ENCODE measurements at places on chromosomes 1 and 21. TPM values are rescaled to one million over a fixed set of nuclear protein-coding genes. Genes with fewer than 3 reads are reported as not detected.
A peak's percentile ranks its signal among the peaks of the same experiment; 100 is the strongest.

PLA2G2C gene
- not detected for total RNA-seq

SELP gene
- not detected for total RNA-seq

NR1I3 gene
- total RNA-seq = not detected

SPRR1B gene
- total RNA-seq = not detected

PLEKHN1 gene
- under 0.01 TPM for total RNA-seq

GJB4 gene
- total RNA-seq = not detected

VASH2 gene
- total RNA-seq = 1.0 TPM

GRIK1 gene
- total RNA-seq = not detected

HES2 gene
- 0.50 TPM for total RNA-seq

NFIA gene
- total RNA-seq = 5.4 TPM

CASZ1 gene
- 0.50 TPM for total RNA-seq

TFF2 gene
- total RNA-seq = not detected

TNFRSF8 gene
- not detected for total RNA-seq

SH2D1B gene
- not detected for total RNA-seq

EGLN1 gene
- 50.9 TPM for total RNA-seq

ZMPSTE24 gene
- total RNA-seq = 60.9 TPM

SLC5A3 gene
- 28.6 TPM for total RNA-seq

HPCAL4 gene
- not detected for total RNA-seq

GRCh38 chr1:24379733-24380315 lies 33.8 kb downstream of the STPG1 start:
- peak; percentile 35 for DNase-seq
- peaks cover 2% of the 10 kb centered on the region for H3K36me3 ChIP-seq
- H3K4me1 ChIP-seq = peaks cover 4% of the 10 kb centered on the region

- H3K4me1 ChIP-seq = no peaks in the 10 kb centered on the region
- H3K4me3 ChIP-seq = no peak overlapping the region
Measured at GRCh38 chr1:209861242-209861641, 33.5 kb downstream of the UTP25 start.

GRCh38 chr1:31027693-31028526 lies 37.6 kb downstream of the PUM1 start:
- no peak overlapping the region for H3K27ac ChIP-seq
- no peaks in the 10 kb centered on the region for H3K36me3 ChIP-seq
- H3K27me3 ChIP-seq = no peaks in the 10 kb centered on the region
- peaks cover 6% of the 10 kb centered on the region for H3K4me1 ChIP-seq
- no peak for DNase-seq
- H3K4me3 ChIP-seq = no peak overlapping the region

- H3K36me3 ChIP-seq = no peaks in the 10 kb centered on the region
- no peaks in the 10 kb centered on the region for H3K27me3 ChIP-seq
- no peak overlapping the region for H3K4me3 ChIP-seq
- H3K27ac ChIP-seq = no peak overlapping the region
- DNase-seq = peak; percentile 69
Measured at GRCh38 chr1:105485207-105485606, 1571.3 kb upstream of the PRMT6 start.

- H3K27ac ChIP-seq = no peak overlapping the region
- H3K4me3 ChIP-seq = no peak overlapping the region
- H3K4me1 ChIP-seq = no peaks in the 10 kb centered on the region
- DNase-seq = no peak
- no peaks in the 10 kb centered on the region for H3K36me3 ChIP-seq
Measured at GRCh38 chr1:156841295-156841855, 17.5 kb downstream of the INSRR start.

GRCh38 chr1:21894034-21894881 lies 42.9 kb downstream of the HSPG2 start:
- no peak for DNase-seq
- H3K27ac ChIP-seq = no peak overlapping the region
- H3K36me3 ChIP-seq = peaks cover 21% of the 10 kb centered on the region
- H3K4me1 ChIP-seq = peaks cover 18% of the 10 kb centered on the region

- DNase-seq = no peak
- H3K4me1 ChIP-seq = peaks cover 11% of the 10 kb centered on the region
- H3K4me3 ChIP-seq = no peak overlapping the region
- H3K36me3 ChIP-seq = peaks cover 15% of the 10 kb centered on the region
Measured at GRCh38 chr1:19372602-19373001, 60.5 kb downstream of the SLC66A1 start.

DNA sequence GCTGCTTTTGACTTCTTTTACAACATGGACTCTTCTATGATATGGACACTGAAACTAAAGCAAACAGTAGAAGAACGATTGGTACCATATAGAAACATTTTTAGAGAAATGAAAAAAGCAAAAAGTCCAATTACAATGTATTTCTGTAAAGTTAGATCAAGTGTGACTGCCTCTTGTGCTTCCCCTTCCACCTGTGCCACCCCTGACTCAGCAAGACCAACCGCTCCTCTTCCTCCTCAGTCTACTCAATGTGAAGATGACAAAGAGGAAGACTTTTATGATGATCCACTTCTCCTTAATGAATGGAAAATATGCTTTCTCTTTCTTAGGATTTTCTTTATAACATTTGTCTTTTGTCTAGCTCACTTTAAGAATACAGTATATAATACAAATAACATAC lies 66.9 kb downstream of the PHTF1 start:
- H3K4me3 ChIP-seq = no peak overlapping the region
- no peaks in the 10 kb centered on the region for H3K36me3 ChIP-seq
- DNase-seq = no peak
- no peaks in the 10 kb centered on the region for H3K27me3 ChIP-seq
- no peak overlapping the region for H3K27ac ChIP-seq
- H3K4me1 ChIP-seq = peaks cover 2% of the 10 kb centered on the region

DNA sequence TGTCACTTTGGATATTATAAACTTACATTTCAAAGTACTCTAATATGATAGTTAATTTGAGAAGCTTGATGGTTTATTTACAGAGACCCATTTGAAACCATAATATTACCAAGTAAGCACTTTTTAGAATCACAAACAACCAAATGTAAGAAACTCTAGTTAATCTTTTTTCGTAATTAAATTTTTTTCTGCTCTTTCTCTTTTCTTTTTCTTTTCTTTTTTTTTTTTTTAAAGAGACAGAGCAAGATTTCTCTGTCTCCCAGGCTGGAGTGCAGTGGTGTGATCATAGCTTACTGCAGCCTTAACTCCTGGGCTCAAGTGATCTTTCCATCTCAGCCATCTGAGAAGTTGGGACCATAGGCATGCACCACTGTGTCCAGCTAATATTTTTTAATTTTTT lies 5.2 kb downstream of the RAVER2 start:
- H3K4me3 ChIP-seq = no peak overlapping the region
- no peaks in the 10 kb centered on the region for H3K36me3 ChIP-seq
- H3K27me3 ChIP-seq = no peaks in the 10 kb centered on the region
- H3K27ac ChIP-seq = no peak overlapping the region

GRCh38 chr1:223872308-223872901 lies 26.7 kb upstream of the TP53BP2 start:
- H3K4me1 ChIP-seq = no peaks in the 10 kb centered on the region
- peak; percentile 9 for DNase-seq
- no peak overlapping the region for H3K27ac ChIP-seq
- peaks cover 22% of the 10 kb centered on the region for H3K27me3 ChIP-seq
- H3K36me3 ChIP-seq = no peaks in the 10 kb centered on the region
- no peak overlapping the region for H3K4me3 ChIP-seq

GRCh38 chr1:173267453-173267945 lies 60.4 kb upstream of the TNFSF4 start:
- peaks cover 2% of the 10 kb centered on the region for H3K4me1 ChIP-seq
- peak; percentile 53 for DNase-seq
- H3K36me3 ChIP-seq = no peaks in the 10 kb centered on the region
- no peaks in the 10 kb centered on the region for H3K27me3 ChIP-seq

- no peaks in the 10 kb centered on the region for H3K4me1 ChIP-seq
- DNase-seq = no peak
- no peaks in the 10 kb centered on the region for H3K36me3 ChIP-seq
- peaks cover 13% of the 10 kb centered on the region for H3K27me3 ChIP-seq
- H3K27ac ChIP-seq = no peak overlapping the region
Measured at GRCh38 chr1:34178072-34178471, 1.4 kb downstream of the C1orf94 start.

DNA sequence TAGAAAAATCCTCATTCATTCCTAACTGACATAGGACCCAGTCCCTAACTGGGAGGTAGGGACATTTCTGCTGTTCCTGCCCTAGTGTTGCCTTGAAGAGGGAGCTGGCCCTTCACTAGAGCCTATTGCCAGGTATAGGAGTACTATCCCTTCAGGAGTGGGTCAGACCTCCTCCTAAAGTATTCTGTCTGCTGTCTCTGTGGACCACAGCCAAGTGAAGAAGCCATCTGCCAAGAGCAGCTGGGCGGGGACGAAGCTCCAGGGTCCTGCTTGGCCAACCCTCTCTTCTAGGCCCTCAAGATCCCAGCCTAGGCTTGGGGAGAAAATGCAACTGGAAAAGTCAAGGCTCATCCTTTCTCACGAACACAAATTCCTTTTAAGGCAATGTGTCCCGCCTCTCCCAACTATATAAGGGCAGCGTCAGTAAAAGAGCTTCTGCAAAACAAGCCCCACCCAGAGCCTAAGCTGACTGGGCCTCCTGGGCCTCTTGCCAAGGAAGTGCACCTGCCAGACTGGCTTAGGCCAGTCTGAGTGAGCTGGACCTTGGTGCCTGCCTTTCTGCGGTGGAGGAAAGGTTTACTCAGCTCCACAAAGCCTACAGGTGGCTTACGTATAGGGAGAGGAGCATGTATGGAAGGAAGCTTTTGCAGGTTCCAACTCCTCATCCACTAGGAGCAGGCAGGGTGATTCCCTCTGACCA lies 638 bp upstream of the TUFT1 start:
- H3K27me3 ChIP-seq = no peaks in the 10 kb centered on the region
- H3K27ac ChIP-seq = peak overlapping the region; percentile 36
- peaks cover 18% of the 10 kb centered on the region for H3K4me1 ChIP-seq
- no peaks in the 10 kb centered on the region for H3K36me3 ChIP-seq

- no peaks in the 10 kb centered on the region for H3K36me3 ChIP-seq
- H3K4me3 ChIP-seq = peak overlapping the region; percentile 86
- peak overlapping the region; percentile 94 for H3K27ac ChIP-seq
- no peaks in the 10 kb centered on the region for H3K4me1 ChIP-seq
Measured at GRCh38 chr1:84505493-84506001, 639 bp upstream of the SPATA1 start.

- no peak overlapping the region for H3K27ac ChIP-seq
- DNase-seq = no peak
- no peaks in the 10 kb centered on the region for H3K36me3 ChIP-seq
- H3K27me3 ChIP-seq = no peaks in the 10 kb centered on the region
- H3K4me1 ChIP-seq = peaks cover 11% of the 10 kb centered on the region
- H3K4me3 ChIP-seq = peak overlapping the region; percentile 48
Measured at GRCh38 chr1:228378873-228379460, 27.7 kb downstream of the TRIM11 start.

DNA sequence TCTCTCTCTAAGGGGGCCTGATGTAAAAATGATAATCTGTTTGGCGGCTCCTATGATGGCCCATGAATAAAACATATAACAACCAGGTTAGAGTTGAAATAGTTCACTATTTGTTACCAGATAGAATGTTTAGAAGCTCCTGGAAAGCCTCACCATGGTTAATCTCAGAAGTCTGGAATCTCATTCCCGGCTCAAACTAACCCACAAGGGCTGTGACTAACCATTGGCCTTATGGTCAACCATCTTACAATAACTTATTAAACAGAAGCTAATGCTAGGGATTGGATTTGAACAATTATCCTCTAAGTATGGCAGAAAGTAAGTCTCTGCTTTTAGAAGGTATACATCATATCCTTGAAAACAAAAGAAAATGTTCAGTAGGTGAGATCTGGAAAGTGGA lies 134.1 kb upstream of the ADGRL2 start:
- no peak overlapping the region for H3K27ac ChIP-seq
- no peak overlapping the region for H3K4me3 ChIP-seq
- H3K36me3 ChIP-seq = no peaks in the 10 kb centered on the region

DNA sequence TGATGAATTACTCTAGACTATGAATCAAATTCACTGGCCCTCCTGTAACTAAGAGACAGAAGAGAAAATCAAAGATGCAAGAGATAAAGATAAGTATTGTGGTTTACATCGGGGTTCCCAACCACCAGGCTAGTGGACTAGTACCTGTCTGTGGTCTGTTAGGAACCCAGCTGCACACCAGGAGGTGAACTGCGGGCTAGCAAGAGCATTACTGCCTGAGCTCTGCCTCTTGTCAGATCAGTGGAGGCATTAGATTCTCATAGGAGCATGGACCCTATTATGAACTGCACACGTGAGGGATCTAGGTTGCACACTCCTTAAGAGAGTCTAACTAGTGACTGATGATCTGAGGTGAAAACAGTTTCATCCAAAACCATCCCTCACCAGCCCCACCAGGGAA lies 58.9 kb upstream of the DUSP10 start:
- no peaks in the 10 kb centered on the region for H3K36me3 ChIP-seq
- H3K4me1 ChIP-seq = peaks cover 5% of the 10 kb centered on the region
- no peak for DNase-seq
- no peaks in the 10 kb centered on the region for H3K27me3 ChIP-seq
- H3K27ac ChIP-seq = no peak overlapping the region

GRCh38 chr1:110696818-110697217 lies 22.1 kb upstream of the KCNA3 start:
- H3K4me1 ChIP-seq = no peaks in the 10 kb centered on the region
- no peak for DNase-seq
- no peaks in the 10 kb centered on the region for H3K36me3 ChIP-seq
- no peaks in the 10 kb centered on the region for H3K27me3 ChIP-seq

GRCh38 chr1:89552471-89553081 lies 27.9 kb downstream of the LRRC8B start:
- H3K27me3 ChIP-seq = no peaks in the 10 kb centered on the region
- peak; percentile 66 for DNase-seq
- no peaks in the 10 kb centered on the region for H3K36me3 ChIP-seq

DNA sequence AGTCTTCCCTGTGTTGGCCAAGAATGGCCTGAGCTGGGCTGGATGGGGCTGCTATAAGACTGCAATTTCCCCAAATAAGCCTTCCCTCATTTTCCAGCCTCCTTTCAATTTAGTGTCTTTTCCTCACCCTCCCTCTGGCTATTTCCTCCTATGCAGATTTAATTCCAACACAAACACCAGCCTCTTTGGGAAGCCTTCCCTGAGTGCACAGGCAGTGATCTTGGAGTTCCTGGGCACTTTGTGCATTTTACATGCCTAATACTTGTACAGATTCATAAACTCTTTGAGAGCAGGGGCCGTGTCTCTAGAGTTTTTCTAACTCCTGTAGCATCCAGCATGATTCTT lies 91.1 kb upstream of the TLR5 start:
- H3K27me3 ChIP-seq = no peaks in the 10 kb centered on the region
- DNase-seq = no peak
- H3K27ac ChIP-seq = peak overlapping the region; percentile 4
- peaks cover 20% of the 10 kb centered on the region for H3K4me1 ChIP-seq

- H3K4me3 ChIP-seq = no peak overlapping the region
- peaks cover 15% of the 10 kb centered on the region for H3K36me3 ChIP-seq
- no peaks in the 10 kb centered on the region for H3K27me3 ChIP-seq
- no peak for DNase-seq
- H3K4me1 ChIP-seq = peaks cover 15% of the 10 kb centered on the region
Measured at GRCh38 chr1:40075266-40075665, 21.8 kb downstream of the PPT1 start.

- H3K4me3 ChIP-seq = no peak overlapping the region
- no peak for DNase-seq
- H3K27ac ChIP-seq = no peak overlapping the region
- no peaks in the 10 kb centered on the region for H3K4me1 ChIP-seq
- H3K36me3 ChIP-seq = no peaks in the 10 kb centered on the region
Measured at GRCh38 chr1:162193221-162193620, 123.7 kb downstream of the NOS1AP start.

Measured in fibroblast of lung (primary cell).